NCI-H345 (cell line): ENCODE measurements at places on chromosomes 12 and 14.

GRCh38 chr12:103665971-103666370, 78.9 kb downstream of the STAB2 start:
- DNase-seq = no peak

DNA sequence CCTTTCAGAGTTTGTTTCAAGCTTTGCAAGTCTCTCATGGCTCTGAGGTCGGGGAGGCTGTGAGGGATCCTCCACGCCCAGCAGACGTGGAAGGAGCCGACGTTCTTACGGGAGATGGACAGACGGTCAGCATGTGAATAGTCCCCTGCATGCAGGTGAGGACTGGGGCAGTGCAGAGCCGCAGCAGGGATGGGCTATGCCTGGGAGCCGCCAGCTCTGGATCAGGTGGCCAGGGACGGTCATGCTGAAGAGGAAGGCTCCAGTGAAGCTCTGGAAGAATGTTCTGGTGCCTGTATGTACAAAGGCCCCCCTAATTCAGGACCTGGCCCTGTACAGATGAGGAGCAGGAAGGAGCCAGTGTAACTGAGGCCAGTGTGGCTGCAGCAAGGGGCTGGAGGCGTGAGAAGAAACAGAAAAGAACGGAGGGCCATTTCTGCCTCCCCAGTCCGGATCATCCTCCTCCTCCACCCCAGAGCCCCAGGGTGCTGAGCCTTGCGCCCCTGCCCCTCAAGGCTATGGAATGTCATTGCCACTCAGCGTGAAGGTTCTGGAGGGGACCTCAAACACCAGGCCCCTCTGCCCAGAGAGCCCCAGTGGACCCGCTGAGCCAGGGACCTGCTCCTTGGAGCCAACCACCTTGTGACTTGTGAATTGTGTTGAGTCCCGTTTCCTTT, 96.8 kb upstream of the DIO3 start:
- DNase-seq = no peak

DNA sequence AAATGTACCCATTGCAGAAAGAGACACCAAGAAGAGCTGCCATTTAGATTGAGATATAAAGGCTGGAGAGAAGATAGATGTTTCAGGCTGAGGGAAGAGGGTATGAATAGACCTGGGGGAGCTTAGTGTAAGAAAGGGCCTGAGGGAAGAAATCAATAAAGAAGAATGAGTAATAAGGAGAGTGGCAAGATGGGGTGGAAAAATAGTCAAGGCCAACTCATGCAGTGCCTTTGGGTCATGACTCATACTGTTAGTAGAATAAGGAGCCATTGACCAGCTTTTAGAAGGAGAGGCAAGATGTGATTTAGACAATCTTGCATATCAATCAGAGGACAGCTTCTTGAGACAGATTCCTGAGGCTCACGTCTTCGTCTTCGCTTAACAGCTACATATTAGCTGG, 287.5 kb downstream of the DUSP6 start:
- no peak for DNase-seq

DNA sequence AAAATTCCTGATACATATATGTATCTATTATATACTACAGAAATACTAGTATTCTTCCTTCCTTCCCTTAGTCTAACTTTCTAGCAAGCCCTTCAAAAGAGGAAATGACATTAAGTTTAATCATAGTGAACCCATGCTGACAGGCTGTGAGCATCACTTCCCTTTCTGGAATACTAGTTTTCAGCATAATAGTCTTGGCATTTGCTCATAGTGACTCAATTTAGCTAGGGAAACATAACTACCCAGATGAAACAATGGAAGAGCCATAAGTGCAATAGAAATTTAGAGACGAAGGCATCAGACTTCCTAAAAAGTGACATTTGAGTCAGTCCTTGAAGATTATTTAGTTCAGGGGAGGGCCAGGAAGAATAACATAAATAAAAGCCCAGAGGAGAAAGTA, 184.5 kb upstream of the CRY1 start:
- no peak for DNase-seq

- DNase-seq = no peak
Measured at GRCh38 chr14:99747582-99748330, 45.5 kb upstream of the EML1 start.
